ENCODE measurements at places on chromosomes 7 and 10. TPM values are rescaled to one million over a fixed set of nuclear protein-coding genes. Genes with fewer than 3 reads are reported as not detected.

Gene ASZ1
- not detected for total RNA-seq

Gene AGR2
- total RNA-seq, result not detected

Gene OPALIN
- total RNA-seq, result not detected

Gene ZC3HAV1
- total RNA-seq, result 11.0 TPM

Gene GPRIN2
- 6.9 TPM for total RNA-seq

Gene RHOBTB1
- 21.5 TPM for total RNA-seq

Gene EVX1
- total RNA-seq, result not detected

Gene CDK14
- 52.3 TPM for total RNA-seq

Gene ZSCAN25
- 8.7 TPM for total RNA-seq

Gene NPSR1
- not detected for total RNA-seq

Gene GIMAP1
- total RNA-seq, result not detected

Gene TACR2
- not detected for total RNA-seq

Gene ZFAND2A
- total RNA-seq, result 13.3 TPM

Gene SMO
- total RNA-seq, result 114 TPM

Gene NEUROD6
- total RNA-seq, result not detected

Gene GBX1
- total RNA-seq, result not detected

Gene LRRC18
- total RNA-seq, result not detected

Gene ST8SIA6
- total RNA-seq, result 4.4 TPM

Gene COL13A1
- total RNA-seq, result 1.3 TPM

Gene MTURN
- 18.0 TPM for total RNA-seq

Gene PAPOLB
- not detected for total RNA-seq

Gene PON1
- 1.8 TPM for total RNA-seq

Gene CEP55
- 57.7 TPM for total RNA-seq

Gene BICC1
- total RNA-seq, result 0.25 TPM

Gene HMX3
- 0.12 TPM for total RNA-seq

Gene ITIH5
- 0.84 TPM for total RNA-seq

Gene NME8
- 0.34 TPM for total RNA-seq

All from neural progenitor cell (in vitro differentiated cells).